A172 (cell line): ENCODE measurements at places on chromosomes 11 and 22. TPM values are rescaled to one million over a fixed set of nuclear protein-coding genes. Genes with fewer than 3 reads are reported as not detected.
A peak's percentile ranks its signal among the peaks of the same experiment; 100 is the strongest.

DNA sequence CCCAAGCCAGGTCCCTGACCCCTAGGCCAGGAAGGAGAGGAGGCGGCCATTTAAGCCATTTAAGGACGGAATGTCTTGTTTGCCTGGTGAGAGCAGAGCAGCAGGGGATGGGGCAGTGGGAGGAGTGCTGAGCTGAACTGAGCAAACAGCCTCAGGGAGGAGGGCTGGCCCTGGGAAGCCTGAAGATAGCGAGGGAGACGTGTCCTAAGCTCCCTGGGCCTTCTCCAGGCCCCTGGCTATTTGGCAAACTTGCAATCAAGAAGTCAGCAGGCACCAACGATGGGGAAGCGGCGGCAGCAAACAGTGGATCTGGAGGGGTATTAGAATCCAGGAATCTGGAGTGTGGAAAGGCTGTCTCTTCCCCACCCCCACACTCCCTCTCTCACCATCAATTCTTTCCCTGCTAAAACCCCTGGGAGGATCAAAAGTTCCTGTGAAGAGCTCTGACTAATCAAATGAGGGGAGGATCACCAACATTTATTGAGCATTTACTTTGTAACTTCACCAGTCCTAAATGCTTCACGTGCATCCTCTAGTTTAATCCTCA, 8.8 kb downstream of the BCL9L start:
- peak; percentile 30 for DNase-seq

DNA sequence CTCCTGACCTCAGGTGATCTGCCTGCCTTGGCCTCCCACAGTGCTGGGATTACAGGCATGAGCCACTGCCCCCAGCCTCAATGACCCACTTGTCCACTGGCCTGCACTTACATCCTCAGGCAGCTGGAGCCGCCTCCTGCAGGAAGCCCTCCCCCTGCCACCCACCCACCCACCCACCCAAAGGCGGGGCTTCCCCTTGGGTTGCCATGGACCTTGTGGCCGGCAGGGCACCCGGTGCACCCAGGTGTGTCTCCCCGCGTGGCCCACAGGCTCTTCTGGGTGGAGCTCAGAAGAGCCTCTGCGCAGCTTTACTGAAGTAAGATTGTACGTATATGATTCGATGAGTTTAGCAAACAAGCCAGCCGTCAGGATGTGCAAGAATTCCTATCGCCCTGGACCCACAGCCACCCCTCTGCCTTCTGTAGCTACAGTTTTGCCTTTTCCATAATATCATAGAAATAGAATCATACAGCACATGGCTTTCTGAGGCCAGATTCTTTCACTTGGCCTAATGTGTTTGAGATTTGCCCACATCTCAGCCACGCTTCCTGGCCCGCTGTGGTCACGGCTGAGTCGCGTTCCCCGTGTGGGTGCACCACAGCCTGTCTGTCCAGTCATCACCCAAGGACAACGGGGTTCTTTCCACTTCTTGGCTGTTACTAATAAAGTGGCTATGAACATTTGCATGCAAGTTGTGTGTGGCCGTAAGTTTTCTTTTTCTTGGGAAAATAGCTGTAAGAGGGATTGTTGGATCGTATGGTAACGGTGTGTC, 5.3 kb upstream of the BRSK2 start:
- no peak for DNase-seq

DNA sequence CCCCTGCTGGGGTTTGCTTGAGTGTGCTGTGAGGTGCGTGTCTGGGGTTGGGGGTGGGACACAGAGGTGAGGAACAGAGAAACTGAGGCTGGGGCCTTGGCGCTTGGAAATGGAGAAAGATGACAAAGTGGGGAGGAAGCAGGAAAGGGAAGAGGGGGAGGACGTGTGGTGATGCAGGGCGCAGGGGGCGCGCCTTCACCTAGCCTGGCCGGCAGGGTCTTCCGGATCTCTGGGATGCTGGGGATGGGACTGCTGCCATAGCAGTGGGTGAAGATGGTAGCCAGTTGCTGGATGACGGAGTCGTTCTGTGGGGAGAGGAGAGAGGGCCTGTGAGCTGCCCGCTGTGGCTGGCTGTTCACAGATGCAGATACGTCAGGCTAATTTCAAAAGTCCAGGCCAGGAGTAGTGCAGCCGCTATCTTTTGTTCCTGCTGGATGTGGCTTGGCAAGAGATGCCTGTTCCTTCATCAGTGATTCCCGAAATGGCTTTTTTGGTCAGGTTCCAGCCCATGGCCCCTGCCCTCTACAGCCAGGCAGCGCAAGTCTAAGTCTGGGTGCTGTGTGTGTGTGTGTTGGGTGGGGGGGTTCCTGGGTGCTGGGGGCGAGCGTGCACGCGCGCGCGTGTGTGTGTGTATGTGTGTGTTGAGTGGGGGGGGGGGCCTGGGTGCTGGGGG, 54.8 kb downstream of the NAT10 start:
- DNase-seq, result no peak

DNA sequence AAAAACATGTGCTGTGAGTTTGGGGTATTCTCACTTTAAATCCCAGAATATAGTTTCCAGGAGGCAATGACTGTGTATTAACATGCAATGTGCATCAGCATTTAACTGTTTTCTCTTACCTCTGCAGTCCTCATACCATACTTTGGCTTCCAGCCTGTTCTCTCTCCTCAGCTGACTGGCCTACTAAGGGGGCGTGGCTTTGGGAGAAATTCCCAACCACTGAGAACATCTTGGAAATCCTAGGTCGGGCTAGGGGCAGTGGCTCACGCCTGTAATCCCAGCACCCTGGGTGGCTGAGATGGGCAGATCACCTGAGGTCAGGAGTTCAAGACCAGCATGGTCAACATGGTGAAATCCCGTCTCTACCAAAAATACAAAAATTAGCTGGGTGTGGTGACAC, 13.5 kb upstream of the ZC3H12C start:
- no peak for DNase-seq

GRCh38 chr11:102596578-102596977, 28.6 kb downstream of the MMP20 start:
- no peak for DNase-seq

DNA sequence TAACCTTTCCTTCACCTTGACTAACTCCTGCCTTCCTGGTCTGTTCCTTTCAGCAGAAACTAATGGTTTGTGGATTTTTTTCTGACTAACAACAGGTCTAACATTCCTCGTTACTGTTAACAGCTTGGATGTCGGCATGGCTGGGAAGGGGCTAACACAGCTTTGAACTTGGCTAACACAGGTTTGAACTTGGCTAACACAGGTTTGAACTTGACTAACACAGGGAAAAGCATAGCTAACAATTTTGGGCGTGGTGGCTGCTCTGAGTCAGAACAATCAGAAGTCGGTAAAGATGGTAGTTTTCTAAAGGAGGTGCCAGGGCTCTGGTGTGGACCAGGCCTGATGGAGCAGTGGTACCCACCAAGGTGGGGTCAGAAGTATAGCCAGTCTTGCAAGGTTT, 16.1 kb downstream of the MIAT start:
- DNase-seq, result no peak

- DNase-seq, result no peak
These were observed 453 bp downstream of the GAS2 start for GRCh38 chr11:22666688-22667439.

DNA sequence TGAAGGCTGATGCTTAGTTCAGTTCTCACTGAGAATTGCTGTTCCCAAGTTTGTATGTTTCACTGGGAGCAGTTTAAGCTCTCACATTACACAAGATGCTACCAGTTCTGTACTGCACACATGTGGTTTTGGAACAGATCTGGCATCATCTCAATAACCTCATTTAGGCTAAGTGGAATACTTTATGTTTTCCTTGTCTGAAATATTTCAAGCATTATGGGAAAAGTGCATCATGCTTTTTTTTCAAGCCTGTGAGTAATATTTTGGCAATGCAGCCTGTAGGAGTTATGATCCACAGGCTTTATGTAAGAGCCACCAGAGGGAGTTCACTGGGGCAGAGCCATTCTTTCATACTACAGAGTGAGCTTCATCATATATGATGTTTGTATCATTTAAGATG, 141.5 kb downstream of the OR4C45 start:
- DNase-seq, result no peak

DNA sequence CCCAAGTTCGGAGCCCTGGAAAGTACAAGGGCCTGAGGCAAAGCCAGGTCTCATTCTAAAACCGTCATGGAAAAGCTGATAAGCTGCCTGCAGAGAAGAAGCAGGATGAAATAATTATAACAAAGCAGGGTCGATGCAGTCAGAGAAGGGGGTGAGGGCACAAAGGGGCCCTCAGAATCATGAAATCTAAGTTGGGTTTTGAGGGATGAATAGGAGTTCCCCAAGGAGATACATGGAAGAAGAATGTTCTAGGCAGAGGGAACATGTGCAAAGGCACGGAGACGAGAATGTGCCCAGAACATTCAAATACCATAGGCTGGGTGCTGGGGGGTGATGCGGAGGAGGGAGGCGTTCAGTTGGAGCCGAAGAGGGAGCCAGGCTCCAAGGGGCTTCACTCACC, 25.0 kb downstream of the IGLL1 start:
- no peak for DNase-seq

GRCh38 chr22:45112136-45112879, 51.4 kb upstream of the NUP50 start:
- no peak for DNase-seq

- DNase-seq, result no peak
These were observed 38.3 kb upstream of the CEP295 start for GRCh38 chr11:93623179-93623578.

DNA sequence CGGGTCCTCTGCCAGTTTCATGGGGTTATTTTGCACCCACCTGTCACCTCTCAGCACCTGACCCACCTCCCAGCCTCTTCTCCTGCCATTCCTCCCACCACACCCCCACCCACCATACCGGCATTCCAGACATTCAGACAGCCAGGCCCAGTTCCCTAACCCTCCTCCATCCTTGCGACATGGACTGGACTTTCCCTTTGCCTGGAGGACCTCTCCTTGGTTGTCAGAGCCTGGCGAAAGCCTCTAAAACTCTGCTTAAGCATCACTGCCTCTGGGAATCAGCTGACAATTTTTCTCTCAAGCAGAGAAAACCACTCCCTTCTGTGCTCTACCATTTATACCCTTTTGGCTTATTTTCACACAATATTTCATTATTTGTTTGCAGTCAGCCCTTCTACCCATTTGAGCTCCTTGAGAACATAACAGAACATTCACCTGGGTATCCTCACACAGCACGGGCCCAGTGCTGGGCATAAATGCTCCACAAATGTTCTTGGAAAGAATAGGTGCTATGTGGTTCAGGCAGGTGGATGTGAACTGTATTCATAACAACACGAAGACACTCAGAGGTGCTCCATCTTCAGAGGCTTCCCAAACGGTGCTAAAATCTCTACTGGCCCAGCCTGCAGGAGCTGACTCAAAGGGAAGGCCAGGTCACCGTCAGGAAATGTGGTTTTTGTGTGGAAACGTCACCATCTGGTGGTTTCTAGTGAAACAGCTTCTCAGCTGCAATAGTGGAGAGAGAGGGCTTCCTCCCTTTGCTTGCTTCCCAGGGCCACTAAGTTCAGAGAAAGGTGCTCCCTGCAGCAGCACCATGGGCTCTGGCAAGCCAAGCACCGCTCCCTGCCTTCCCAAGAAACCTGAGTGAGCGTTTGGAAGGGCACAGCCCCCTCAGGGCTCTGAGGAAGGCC, 10.4 kb downstream of the SPATA19 start:
- peak; percentile 63 for DNase-seq

MED15 gene
- total RNA-seq, result 24.7 and 29.7 TPM in 2 replicates

YPEL4 gene
- total RNA-seq, result 0.60 and 1.4 TPM in 2 replicates

RFPL3 gene
- total RNA-seq, result not detected in 2 replicates

HIRA gene
- 11.7 and 13.2 TPM in 2 replicates for total RNA-seq

GLYATL2 gene
- 0.14 TPM in 1 of 2 replicates, not detected in the other for total RNA-seq
